ENCODE measurements at places on chromosomes 2 and 18.

GRCh38 chr2:28049416-28049815 is 158.9 kb downstream of the BABAM2 start:
- DNase-seq, result no peak

DNA sequence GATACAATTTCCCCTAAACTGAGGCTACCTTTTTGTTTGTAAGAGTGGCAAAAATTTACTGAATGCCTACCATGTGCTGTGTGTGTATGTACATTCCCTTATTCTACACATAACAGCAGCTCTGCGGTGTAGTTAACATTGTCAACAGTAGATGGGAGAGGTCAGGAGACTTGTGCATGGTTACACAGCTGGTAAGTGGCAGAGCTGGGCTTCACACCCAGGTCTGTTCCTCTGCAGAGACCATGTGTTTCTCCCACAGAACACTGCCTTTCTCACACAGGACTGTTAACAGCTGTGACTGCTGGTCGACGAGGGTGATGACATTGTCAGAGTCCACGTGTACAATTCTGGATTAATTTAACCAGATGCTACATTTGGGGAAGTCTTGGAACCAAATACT is 49.1 kb downstream of the EML6 start:
- DNase-seq, result no peak

DNA sequence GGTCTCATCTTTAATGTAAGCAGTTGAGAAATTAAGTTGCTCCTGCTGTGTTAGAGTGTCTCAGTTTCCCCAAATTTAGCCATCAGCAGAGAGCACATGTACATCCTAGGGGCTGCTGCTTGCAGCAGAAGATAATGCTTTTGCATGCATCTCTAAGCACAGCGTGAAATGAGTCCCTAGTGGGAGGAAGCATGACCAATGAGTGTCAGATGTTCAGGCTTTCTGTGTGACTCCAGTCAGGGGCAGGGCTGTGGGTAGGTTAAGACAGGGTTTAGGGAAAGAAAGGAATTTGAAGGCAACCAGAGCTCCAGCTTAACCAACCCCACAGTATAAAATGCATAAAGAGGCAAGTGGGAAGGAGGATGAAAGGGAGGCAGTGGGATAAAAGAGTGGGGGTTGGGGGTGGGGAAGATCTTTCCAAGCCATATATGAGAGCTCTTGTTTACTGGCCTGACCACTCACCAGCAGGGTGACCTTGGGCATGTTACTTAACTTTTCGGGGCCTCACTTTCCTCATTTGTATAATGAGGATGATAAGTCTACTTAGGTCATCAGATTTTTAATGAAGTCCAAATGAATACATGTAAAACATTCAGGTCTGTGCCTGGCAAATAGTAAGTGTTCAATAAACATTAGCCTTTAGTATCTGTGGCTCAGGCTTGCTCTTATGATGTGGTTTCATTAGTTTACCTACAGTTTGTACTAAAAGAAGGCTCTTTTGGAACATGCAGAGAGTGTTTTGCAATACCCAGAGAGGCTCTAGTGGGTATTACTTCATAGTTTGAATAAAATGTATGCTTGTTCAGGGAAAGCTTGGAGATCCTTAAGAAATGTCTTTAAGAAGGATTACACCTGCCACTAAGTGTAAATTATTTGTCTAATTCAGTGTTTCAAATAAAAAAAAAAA is 42.7 kb upstream of the PELI1 start:
- DNase-seq, result no peak

- DNase-seq, result no peak
These were observed 30.8 kb downstream of the ADCY3 start for GRCh38 chr2:24889221-24889620.

GRCh38 chr18:25876330-25876948 is 214.0 kb downstream of the SS18 start:
- DNase-seq, result no peak

GRCh38 chr18:58496231-58496630 is 132.7 kb downstream of the ALPK2 start:
- DNase-seq, result no peak

DNA sequence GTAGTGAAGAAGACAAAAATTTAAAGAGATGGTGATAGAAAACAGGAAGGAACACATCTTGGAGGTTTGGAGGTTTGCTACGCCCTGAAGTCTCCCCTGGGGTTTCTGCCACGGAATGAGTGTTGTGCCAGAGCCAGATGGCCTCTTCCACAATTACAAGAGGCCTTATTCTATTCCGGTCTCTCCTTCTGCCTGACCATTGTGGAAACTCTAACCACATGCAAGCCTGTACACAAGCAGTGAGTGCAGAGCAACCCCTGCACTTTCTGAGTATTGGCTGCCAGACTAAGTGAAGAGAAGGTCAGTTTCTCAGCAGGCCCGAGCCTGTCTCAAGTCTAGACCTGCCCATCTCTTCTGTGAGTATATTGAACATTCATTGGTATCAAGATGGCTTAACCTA is 22.7 kb upstream of the MYO1B start:
- peak; percentile 26 for DNase-seq

Measured in GF-D8 (cell line).